ENCODE measurements at places on chromosomes 5 and 9. TPM values are rescaled to one million over a fixed set of nuclear protein-coding genes. Genes with fewer than 3 reads are reported as not detected.

DNA sequence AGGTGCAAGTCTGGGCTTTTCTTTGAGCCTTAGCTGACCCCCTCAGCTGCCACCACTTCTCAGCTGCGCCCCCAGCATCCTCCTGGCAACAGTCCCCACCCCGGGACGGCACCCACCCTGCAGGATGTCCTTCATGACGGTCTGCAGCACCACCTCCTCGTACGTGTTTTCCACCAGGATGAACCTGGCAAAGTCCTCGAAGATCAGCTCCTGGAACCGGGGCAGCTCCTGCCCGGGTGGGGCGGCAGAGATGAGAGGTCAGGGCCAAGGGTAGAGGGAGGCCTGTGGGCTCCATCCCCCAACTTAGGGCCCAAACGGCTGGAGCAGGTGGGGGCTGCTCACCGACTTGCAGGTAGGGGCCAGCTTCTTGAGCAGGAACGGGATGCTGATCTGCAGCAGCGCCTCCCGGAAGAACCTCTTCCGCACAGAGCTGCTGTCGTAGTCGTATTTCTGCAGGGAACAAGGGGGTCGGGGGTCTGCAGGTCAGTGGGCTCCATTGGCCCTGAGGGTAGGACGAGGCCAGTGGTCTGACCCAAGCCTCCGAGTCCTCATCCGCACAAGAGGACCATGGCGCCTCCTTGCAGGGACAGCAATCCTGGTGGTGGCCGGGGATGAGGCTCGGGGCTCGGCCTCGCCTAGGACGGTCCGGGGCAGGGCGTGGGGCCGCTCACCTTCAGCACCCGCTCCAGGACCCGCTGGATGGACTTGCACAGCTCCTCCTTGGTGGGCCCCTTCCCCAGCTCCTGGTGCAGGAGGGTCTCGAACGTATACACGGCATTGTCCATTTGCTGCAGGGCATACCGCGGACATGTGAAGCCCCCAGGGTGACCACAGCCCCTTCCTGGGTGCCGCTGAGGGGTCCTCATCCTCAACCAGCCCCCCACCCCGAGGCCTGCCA lies 56.7 kb downstream of the LRSAM1 start:
- peaks cover 19% of the 10 kb centered on the region for H3K4me1 ChIP-seq
- no peak overlapping the region for H3K27ac ChIP-seq
- no peak for DNase-seq
- no peaks in the 10 kb centered on the region for H3K36me3 ChIP-seq

DNA sequence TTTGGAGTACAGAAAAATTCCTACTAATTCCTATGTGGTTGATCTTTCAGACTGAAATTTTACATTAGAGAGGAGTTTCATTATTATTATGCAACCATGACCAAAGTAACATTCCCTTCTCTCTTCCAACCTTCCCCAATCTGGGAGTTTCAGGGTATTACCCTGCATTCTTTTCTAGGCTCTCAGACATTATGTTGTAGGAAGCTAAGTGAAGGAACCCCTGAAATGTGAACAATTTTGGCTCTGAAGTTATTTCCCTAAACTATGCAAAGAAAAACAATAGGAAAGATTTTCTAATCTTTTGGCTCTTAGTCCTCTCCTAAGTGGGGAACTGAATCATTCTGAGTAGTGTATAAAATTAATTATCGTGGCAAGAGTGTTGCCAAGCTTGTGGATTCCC lies 63.3 kb upstream of the ZFAND5 start:
- H3K27me3 ChIP-seq: no peaks in the 10 kb centered on the region
- no peaks in the 10 kb centered on the region for H3K36me3 ChIP-seq
- H3K4me3 ChIP-seq: no peak overlapping the region
- no peaks in the 10 kb centered on the region for H3K4me1 ChIP-seq
- no peak overlapping the region for H3K27ac ChIP-seq
- DNase-seq: no peak

The KYAT1 gene
- total RNA-seq: 7.3 TPM

The CBY3 gene
- not detected for total RNA-seq

- H3K27me3 ChIP-seq: no peaks in the 10 kb centered on the region
- DNase-seq: no peak
- H3K4me3 ChIP-seq: no peak overlapping the region
- H3K36me3 ChIP-seq: peaks cover 7% of the 10 kb centered on the region
- H3K27ac ChIP-seq: peak overlapping the region; percentile 48
These were observed 6.9 kb downstream of the FNBP1 start for GRCh38 chr9:130036099-130036498.

GRCh38 chr5:155140646-155141045 lies 127.1 kb downstream of the KIF4B start:
- no peaks in the 10 kb centered on the region for H3K36me3 ChIP-seq
- peaks cover 35% of the 10 kb centered on the region for H3K27me3 ChIP-seq
- H3K4me3 ChIP-seq: no peak overlapping the region
- no peak overlapping the region for H3K27ac ChIP-seq
- no peaks in the 10 kb centered on the region for H3K4me1 ChIP-seq

DNA sequence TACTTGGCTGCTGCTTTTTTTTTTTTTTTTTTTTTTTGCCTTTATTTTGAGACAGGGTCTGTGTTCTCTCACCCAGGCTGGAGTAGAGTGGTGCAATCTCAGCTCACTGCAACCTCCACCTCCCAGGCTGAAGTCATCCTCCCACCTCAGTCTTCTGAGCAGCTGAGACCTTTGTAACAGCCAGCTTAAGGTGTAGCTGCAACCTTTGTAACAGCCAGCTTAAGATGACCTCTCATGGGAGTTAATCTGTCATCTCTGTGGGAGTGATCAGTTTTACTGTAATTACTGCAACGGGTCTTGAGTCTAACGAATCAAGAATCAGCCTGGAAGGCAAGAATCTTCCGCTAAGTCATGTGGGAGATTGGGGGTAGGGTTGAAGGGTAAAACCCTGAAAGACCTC lies 31.6 kb upstream of the SNX2 start:
- no peak for DNase-seq
- no peak overlapping the region for H3K4me3 ChIP-seq

The KIF27 gene
- total RNA-seq: 5.1 TPM

- no peak overlapping the region for H3K27ac ChIP-seq
- H3K36me3 ChIP-seq: no peaks in the 10 kb centered on the region
- no peaks in the 10 kb centered on the region for H3K27me3 ChIP-seq
- no peaks in the 10 kb centered on the region for H3K4me1 ChIP-seq
- H3K4me3 ChIP-seq: no peak overlapping the region
These were observed 5.9 kb upstream of the QSOX2 start for GRCh38 chr9:136251264-136252115.

DNA sequence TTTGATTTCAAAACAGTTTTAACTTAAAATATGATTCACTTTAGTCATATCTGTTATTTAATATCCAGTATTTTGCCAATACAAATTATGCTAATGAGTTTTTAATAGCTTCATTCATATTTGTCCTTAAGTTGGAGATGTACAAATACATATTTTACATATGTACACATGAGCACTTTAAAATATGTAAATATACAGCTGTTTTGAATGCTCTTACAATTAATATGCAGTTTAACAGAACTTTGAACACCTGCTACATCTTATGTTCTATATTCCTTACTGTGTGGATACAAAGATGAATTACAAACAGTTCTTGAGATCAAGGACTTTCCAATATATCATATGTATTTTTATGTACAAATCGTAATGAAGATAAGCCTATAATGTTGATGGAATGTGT lies 74.0 kb downstream of the CHSY3 start:
- DNase-seq: no peak
- no peak overlapping the region for H3K27ac ChIP-seq
- H3K27me3 ChIP-seq: no peaks in the 10 kb centered on the region
- H3K4me3 ChIP-seq: no peak overlapping the region
- H3K4me1 ChIP-seq: no peaks in the 10 kb centered on the region
